Stimulated activated CD8-positive, alpha-beta memory T cell treated with anti-CD3 and anti-CD28 coated beads, Interleukin-12 subunit alpha, Interleukin-12 subunit beta, amount 100 ng/mL, for 1 hour (primary cell): ENCODE measurements at places on chromosomes 1 and 21.

GRCh38 chr1:184820956-184821355, 66.3 kb upstream of the EDEM3 start:
- no peak for DNase-seq

DNA sequence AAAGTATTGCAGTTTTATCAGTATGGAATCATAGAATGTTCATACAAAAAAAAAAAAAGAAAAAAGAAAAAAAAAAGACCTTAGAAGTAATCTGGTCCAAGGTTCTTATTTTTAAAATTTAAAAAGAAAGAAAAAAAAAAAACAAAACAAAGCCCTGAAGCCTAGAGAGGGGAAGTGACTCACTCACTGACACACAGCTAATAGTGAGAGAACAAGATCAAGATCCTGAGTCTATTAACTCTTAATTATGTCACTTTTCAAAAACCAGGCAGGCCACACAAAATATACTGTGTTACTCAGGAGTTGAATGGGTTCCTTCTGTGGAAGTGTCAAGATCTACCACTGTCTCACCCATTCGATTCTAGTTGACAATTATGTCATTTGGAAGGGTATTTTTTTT, 433.9 kb upstream of the DAB1 start:
- no peak for DNase-seq

- DNase-seq: no peak
Measured at GRCh38 chr1:172887162-172887561, 163.6 kb downstream of the TNFSF18 start.

- DNase-seq: no peak
Measured at GRCh38 chr21:44006656-44007055, 5.5 kb upstream of the TRAPPC10 start.
